MCF 10A (cell line): ENCODE measurements at places on chromosomes 7 and 10.

GRCh38 chr10:31299119-31299518, 19.9 kb upstream of the ZEB1 start:
- peak; percentile 3 for DNase-seq

DNA sequence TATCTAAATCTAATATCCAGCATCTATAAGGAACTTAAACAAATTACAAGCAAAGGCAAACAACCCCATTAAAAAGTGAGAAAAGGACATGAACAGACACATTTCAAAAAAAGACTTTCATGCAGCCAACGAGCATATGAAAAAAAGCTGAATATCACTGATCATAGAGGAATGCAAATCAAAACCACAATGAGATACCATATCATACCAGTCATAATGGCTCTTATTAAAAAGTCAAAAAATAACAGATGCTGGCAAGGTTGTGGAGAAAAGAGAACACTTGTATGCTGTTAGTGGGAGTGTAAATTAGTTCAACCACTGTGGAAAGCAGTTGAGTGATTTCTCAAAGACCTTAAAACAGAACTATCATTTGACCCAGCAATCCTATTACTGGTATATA, 334.4 kb upstream of the CACNA2D1 start:
- DNase-seq: no peak

- DNase-seq: no peak
Measured at GRCh38 chr7:127207230-127207629, 45.5 kb downstream of the GRM8 start.

GRCh38 chr10:86139066-86139657, 227.4 kb downstream of the GRID1 start:
- peak; percentile 49 for DNase-seq

DNA sequence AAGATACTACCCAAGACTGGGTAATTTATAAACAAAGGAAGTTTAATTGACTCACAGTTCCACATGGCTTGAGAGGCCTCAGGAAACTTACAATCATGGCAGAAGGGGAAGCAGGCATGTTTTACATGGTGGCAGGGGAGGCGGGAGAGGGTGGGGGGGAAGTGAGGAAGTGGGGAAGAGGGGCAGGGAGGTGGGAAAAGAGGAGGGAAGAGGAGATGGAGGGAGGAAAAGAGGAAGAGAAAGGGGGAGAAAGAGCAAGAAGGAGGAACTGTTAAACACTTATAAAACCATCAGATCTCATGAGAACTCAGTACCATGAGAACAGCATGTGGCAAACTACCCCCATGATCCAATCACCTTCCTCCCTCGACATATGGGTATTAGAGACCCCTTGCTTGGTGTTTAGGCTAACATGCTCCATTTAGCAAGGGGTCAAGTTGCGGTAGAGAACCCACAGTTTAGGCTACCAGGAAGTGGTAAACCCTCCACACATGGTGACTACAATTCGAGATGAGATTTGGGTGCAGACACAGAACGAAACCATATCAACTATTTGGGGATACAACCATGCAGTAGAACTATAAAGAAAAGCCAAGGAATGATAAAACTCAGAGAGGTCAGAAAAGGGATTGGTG, 3.5 kb upstream of the LMBR1 start:
- DNase-seq: no peak

GRCh38 chr7:113922049-113922448, 3.2 kb upstream of the PPP1R3A start:
- no peak for DNase-seq

GRCh38 chr7:142488036-142488633, 230.3 kb upstream of the PRSS58 start:
- no peak for DNase-seq

- peak; percentile 21 for DNase-seq
Measured at GRCh38 chr7:123201901-123202300, 2.1 kb upstream of the SLC13A1 start.

GRCh38 chr7:18529239-18529638, 33.7 kb downstream of the HDAC9 start:
- no peak for DNase-seq

DNA sequence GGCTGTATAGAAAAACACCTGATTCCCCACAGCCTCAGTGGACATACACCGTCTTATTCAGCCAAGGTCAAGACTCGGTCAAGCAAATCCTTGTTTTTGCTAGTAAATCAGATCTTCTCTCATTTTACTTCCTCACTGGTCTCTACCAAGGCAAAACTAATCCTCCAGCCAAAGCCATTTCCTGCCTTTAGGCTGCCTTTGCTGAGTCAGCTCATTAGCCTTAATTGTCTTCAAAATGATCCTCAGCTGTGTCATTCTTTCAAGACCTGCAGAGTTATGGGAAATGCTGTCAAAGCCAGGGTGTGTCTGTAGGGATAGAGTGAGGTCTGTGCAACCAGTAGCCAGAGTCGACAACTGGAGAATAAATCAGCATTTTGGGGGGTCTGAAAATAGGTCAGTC, 107.2 kb upstream of the FAM180A start:
- DNase-seq: peak; percentile 38

GRCh38 chr10:93917064-93917391, 23.2 kb downstream of the SLC35G1 start:
- no peak for DNase-seq

DNA sequence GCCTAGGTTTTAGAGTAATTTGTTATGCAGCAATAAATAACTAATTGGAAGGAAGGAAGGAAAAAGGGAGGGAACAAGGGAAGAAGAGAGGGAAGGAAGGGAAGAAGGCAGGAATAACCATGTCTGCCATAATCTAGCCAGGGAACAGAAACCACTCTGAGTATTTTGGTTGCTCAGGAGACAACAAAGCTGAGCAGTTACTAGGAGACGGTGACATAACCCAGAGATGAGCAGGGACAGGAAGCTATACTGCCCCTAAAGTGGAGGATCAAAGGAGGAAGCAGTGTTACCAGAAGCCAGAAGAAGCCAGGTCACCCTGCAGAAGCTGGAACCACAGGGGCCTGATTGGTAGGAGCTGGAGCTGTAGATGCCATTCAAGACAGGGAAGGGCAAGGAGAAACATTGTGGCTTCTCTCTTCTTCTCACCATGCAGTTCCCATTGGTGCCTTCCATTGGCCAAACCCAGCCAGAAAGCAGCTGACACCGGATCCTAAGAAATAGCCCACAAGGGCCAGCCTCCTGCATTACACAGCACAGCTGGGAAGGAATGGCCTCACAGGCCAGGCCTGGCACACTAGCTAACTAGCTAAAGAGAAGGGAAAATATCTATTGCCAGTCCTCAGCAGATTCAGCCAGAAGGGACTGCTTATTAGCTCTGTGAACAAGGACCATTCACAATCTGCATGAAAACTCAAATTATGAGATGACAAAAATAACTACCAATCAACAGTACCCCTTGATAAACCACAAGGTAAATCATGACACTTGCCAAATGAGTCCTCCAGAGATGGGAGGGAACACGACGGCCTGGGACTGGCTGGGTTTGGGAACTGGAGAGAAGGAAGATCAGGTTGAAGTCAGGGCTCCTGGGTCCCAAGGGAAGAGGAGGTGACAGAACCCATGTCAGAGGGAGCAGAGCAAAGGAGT, 184.5 kb upstream of the NFE2L3 start:
- DNase-seq: no peak

DNA sequence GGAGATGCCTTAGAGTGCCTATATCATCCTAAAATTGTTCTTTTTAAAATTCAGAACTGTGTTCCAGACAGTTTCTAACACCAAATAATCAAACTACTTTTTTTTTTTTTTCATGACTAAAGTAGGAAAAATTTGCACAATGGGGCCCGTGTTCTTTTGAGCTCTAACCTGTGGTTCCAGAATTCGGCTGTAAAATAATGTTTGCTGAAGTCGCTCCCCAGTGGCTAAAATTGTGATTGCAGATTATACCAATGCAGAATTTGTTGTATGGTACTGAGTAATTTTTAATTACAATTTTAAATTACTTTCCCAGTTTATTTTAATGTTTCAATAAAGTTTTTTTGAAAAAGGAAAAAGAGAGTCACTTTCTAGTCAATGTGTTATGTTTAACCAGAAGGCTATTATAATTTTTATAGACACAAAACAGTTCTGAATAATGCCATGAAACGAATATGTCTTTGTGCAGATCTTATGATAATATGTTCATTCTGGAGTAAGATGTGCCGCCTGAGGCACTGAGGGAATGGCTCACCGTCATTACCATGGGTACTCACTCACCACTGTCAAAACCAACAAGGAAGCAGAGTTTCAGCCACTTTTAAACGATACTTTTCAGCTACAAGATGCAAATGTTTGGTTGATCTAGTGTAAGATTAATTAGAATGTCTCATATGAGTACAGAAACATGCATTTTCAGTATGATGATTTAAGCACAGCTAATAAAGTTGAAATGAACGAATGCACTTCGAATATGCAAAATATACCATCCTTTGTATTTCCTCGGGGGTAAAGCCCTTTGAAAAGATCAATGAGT, 173.6 kb downstream of the PRKCQ start:
- DNase-seq: peak; percentile 46

DNA sequence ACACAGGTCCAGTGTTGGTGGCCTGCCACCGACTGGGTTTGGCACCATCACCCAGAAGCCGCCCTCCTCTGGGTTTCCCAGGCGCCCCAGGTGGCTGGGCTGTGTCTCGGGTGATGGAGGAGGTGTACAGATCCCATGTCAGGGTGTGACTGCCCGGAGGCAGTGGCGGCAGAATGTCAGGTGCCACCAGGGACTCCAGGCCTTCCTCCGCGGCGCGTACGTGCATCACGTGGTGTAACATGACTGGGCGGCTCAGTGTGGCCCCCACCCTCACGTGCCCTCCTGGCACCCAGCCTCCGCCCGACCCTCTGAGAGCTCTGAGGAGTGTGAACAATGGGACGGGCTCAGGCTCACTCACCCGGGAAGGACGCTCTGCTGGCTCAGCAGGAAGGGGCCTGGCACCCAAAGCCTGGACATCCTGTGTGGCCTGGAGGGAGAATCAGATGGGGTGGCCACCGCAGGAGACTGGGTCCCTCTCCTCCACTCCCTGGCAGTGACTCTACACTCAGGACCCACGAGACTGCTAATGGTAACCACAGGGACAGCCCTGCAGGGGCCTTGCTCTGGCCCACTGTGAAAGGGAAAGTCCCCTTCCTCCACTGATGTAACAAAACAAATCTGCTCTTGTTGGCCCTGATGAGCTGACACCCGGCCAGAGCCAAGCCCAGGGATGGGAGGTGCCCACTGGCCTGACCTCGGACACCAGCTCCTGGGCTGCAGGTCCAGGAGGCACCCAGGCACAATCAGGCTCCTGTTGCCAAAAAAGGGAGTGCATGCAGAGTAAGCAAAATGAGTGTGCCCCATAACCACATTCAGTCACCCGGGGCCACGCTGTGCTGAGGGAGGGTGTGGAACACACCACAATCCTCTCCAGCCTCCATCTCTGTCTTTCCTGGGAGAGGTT, 164.8 kb downstream of the PRKAG2 start:
- DNase-seq: no peak
